ENCODE measurements at places on chromosomes 1 and 21.

- no peak for DNase-seq
These were observed 114.1 kb downstream of the LHX4 start for GRCh38 chr1:180343921-180344769.

DNA sequence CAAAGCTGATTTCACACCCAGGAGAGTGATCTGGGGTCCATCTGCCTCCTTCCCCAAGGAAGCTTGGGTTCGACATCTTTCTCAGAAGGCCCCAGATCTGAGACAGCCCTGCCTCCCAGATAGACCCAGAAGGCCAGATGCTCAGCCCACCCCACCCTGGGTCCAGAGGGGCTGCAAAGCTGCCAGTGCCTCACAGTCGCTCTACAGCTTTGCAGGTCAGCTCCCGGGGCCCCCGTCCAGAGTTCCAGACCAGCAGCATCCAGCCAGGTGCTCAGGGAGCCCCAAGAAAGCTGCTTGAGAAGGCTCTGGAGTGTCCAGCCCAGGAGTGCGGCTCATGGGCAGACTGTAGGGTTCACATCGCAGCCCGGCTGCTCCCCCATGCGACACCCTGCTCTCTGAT is 142.8 kb upstream of the ARHGEF16 start:
- DNase-seq: no peak

DNA sequence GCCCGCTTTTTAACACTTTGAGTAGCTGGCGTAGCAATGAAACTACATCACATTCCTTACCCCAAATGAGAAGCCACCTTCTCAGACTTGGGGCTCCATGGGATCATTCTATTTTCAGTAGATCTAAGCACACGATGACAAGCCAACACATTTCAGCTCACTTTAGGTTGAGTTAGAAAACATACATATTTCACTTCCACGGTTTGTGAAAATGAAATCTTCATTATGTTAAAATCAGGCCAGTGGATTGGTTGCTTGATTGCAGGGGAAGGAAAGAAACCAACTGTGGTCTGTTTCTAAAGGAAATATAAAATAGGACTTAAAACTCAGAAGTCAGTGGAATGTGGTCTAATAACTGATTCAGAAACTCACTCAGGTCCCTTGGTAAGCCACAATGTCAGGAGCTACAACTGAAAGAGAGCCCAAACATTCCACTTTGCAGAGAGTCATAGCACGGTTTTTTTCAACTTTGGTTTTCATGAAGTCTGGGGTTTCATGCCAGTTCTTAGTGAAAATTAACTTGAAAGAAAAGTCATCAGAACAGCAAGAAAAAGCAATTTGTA is 82.3 kb upstream of the TIAM1 start:
- DNase-seq: no peak

DNA sequence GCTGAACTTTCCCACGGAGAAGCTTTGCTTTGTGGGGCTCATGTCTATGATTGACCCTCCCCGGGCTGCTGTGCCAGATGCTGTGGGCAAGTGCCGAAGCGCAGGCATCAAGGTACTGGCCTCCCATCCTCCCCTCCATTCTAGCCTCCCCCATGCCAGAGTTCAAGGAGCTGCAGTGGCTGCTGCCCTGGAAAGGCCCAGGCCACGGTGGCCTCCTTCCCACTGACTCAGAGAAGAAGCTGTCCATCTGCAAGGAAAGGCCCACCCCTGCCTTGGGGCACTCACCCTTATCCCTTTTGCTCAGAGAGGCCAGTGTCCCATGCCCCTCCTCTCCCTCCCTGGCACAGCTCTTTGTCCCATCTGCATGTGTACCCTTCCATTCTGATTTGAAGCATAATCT is 14.9 kb downstream of the ATP1A2 start:
- no peak for DNase-seq

- no peak for DNase-seq
These were observed 8.6 kb downstream of the SMAP2 start for GRCh38 chr1:40382108-40382460.

DNA sequence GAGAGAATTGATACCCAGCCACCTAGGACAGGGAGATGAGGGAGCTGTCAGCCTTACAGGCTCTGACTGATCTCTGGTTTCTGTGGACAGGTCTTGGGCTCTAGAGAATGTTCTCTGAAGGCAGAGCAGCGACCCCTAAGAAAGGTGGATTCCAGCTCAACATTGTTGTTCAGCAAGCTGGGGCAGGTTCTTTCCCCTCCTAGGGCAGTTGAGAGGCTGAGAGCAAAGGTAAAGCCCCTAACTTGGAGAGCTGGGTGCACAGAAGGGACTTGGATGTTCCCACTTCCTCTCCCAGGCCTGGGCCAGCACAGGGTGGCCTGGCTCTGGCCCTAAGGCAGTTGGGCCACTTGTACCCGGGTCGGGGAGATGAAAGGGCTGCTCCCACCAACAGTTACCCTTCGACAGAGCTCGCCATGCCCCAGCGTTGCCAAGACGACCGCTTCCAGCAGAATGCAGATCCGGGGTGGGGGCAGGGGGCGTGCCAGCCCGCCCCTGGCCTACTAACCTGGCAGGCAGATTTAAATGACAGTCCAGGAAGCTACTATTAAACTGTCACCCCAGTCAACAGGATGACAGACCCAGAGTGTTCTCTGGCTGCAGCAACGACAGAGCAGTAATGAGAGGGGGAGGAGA is 31.6 kb downstream of the LRP8 start:
- peak; percentile 30 for DNase-seq

- DNase-seq: peak; percentile 10
These were observed 42.0 kb downstream of the VPS26C start for GRCh38 chr21:37224861-37225839.

GRCh38 chr1:230749150-230749549 is 2.0 kb downstream of the CAPN9 start:
- no peak for DNase-seq

GRCh38 chr21:43034826-43035225 is 40.8 kb downstream of the CBS start:
- DNase-seq: no peak

GRCh38 chr1:224852901-224853568 is 76.4 kb upstream of the DNAH14 start:
- DNase-seq: no peak

GRCh38 chr21:34343347-34343746 is 20.5 kb upstream of the KCNE2 start:
- no peak for DNase-seq

DNA sequence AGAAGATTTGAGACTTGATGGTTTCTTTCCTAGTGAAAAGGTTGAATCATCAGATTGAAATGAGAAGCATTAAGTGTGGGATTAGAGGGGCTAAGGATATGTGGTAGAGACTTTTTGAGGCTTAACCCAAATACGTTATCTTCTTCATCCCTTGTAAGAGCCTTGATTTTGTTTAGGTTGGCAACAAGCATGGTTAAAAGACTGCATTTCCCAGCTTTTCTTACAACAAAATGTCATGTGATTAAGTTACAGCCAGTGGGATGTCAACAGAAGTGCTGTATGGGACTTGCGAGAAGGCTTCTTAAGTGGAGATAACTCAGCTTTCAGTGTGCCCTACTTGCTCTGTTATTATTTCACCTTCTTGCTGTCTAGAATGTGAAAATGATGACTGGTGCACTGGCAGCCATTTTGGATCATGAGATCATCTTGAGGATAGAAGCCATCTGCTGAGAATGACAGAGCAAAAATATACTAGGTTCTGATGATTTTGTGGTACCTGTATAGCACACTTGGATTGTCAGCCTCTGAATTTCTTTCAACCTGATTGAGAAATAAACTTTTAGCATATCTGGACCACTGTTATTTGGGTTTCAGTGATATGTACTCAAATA is 41.3 kb upstream of the GNG12 start:
- no peak for DNase-seq

DNA sequence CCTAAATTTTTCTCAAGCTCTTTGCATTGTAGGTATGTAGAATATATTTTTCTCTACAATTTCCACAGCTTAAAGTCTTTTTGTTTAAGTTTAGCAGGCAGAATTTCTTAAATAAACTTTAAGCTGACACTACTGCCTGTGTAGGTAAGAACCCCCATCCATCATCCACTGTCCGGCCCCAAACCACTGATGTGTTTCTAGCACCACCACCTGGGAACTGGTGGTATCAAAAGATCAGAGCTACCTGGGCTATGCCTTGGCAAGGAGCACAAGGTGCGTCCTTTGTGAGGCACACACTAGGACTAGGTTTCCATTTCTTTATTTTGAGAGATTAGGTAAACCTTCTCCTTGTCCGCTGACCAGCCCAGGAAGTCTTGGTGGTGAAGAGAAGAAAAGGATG is 10.5 kb upstream of the LELP1 start:
- DNase-seq: no peak

DNA sequence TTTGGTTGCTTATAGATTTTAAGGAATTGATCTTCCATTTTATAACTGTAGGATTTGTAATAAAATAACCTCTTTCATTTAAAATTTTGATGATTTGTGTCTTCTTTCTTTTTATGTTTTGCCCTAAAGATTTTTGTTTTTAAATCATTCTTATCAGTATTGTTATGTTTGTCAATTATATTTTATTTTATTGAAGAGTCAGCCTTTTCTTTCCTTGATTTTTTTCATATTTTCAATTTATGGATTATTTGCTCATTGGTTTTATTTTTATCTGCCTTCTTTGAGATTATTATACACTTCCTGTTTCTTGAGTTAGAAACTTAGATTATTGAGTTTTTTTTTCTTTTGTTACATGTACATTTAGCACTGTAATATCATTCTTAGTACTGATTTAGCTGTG is 233.4 kb upstream of the BRINP3 start:
- DNase-seq: no peak

DNA sequence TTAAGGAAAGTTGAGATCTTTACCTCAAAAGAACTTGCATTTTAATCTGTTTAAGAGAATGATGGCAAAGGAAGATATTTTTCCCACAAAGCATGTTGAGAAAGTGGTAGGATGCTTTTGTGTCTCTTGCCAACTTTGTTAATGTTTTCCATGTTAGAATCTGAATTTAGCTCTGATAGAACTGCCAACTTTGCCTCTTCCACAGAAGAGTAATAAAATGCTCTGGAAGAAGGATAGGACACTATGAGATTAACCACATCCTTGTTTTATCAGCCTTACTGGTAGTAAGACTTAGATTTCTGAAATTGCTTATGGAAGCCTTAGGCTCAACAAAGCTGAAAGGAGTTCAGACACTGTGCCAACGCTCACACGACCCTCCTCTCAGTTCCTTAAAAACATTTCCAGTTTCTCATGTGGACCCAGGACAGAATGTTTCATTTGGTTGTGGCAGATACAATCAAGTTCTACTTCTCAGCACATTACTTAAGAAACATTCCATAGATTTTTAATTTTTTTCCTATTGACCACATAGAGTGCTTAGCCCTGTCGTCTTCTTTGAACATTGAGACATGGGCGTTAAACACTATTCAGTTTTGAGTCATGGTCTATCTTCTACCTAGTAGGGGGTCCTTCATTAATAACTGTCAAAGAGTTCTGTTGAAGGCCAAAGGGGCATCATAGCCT is 59.0 kb downstream of the MTR start:
- DNase-seq: no peak

GRCh38 chr1:206065547-206066145 is 12.7 kb downstream of the RHEX start:
- no peak for DNase-seq

- no peak for DNase-seq
These were observed 20.2 kb downstream of the PANK4 start for GRCh38 chr1:2506007-2506860.

GRCh38 chr1:145926686-145927062 is 610 bp downstream of the RBM8A start:
- DNase-seq: no peak

- no peak for DNase-seq
These were observed 95.7 kb upstream of the PALMD start for GRCh38 chr1:99550198-99550597.

DNA sequence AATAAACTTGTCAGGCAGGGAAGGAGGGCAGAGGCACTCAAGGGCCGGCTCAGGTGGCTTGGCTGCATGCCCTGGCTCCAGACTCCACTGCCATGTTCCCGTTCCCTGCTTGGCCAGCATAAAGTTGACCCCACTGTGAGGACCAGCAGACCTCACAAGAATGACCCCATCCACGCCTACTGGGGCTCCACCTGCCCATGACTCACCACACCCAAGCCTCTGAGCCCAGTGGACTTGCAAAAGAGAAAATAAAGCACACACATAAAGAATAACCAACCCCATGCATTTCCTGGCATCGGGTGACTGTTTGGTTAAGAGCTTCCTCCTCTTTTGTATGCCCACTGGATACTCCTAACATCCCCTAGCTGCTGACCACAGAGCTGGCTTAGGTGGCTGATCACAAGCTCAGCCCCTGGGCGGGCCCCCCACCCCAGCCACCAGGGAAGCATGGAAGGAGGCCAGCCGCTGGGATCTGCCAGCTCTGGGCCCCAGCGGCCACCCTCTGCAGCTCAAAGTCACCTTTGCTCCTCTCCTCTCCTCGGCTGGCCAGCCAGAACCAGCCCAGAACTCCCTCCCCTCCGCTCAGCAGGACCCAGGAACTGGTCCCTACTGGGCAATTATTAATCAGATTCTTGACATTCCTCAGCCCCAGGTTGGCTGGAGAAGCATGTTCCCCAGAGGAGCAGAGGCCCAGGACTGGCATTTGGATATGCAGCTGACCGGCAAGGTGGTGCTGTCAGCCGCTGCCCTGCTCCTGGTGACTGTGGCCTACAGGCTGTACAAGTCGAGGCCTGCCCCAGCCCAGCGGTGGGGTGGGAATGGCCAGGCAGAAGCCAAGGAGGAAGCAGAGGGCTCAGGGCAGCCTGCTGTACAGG is at the start of gene KLHDC7A:
Gene KLHDC7A, plus strand, starts transcription at position 616 of the 875 bp plus-strand sequence. Its CDS starts 52 bp downstream, at position 668.
- DNase-seq: no peak

DNA sequence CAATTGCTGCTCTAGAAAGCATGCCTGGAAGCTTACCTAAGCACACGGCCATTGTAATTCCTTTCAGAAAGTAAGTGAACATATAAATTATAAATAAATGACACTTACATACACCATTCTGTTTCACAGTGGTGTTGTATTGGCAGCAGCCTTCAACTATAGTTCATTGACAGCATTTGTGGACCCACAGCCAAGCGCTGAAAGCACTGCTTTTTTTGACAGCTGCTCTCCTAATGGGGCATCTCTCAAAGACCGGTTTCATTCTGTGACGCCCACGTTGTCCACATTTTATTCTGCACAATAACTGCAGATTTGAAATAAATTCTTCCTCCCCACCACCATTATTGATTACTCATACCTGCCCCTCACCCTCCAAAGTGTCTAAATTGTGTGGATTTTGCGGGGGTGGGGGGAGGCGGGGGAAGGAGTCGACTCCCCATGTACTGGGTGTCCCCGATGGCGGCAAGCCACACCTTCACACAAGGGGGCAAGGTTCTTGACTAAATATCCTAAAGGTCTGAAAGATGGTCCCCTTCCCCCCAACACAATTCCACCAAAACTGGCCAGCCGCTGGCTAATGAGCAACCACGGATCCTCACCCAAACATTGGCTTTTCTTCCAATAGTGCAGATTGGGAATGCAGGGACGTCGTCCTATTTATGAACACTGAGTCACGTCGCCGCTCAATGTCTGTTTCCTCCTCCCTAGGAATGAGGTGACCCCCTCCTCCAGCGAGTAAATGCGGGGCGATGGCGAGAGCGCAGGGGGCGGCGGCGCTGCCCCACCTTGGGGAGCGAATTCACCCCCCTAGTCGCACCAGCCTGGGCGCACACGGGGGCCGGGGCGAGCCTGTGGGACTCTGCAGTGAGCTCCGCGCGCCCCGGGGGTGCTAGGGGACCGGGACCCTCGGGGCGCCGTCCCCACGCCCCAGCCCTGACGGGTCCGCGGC is 960 bp downstream of the RCAN1 start:
- DNase-seq: no peak

- no peak for DNase-seq
These were observed 510.2 kb downstream of the KCNT2 start for GRCh38 chr1:196098000-196098399.
